LHCN-M2 (cell line): ENCODE measurements at places on chromosomes 13 and 19. TPM values are rescaled to one million over a fixed set of nuclear protein-coding genes. Genes with fewer than 3 reads are reported as not detected.
A peak's percentile ranks its signal among the peaks of the same experiment; 100 is the strongest.

SMIM24 gene
- 0.40 TPM in 1 of 2 replicates, not detected in the other for total RNA-seq

DMRTC2 gene
- not detected in 2 replicates for total RNA-seq

PLVAP gene
- not detected in 2 replicates for total RNA-seq

DNA sequence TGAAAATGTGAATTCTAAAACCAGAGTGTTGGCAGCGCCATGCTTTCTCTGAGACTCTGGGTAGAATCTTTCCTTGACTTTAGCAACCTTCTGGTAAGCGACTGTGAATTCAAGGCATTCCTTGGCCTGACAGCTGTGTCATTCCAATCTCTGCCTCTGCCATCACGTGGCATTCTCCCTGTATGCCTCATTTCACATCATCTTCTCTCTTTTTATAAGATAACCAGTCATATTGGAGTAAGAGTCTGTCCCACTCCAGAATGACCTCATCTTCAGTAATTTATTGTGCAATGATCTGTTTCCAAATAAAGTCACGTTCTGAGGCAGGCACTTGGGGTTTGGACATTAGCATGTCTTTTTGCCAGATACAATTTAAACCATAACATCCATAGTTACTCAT lies 103.4 kb upstream of the POSTN start:
- peak; percentile 98 for DNase-seq

ZNF382 gene
- 4.0 and 5.4 TPM in 2 replicates for total RNA-seq

DNA sequence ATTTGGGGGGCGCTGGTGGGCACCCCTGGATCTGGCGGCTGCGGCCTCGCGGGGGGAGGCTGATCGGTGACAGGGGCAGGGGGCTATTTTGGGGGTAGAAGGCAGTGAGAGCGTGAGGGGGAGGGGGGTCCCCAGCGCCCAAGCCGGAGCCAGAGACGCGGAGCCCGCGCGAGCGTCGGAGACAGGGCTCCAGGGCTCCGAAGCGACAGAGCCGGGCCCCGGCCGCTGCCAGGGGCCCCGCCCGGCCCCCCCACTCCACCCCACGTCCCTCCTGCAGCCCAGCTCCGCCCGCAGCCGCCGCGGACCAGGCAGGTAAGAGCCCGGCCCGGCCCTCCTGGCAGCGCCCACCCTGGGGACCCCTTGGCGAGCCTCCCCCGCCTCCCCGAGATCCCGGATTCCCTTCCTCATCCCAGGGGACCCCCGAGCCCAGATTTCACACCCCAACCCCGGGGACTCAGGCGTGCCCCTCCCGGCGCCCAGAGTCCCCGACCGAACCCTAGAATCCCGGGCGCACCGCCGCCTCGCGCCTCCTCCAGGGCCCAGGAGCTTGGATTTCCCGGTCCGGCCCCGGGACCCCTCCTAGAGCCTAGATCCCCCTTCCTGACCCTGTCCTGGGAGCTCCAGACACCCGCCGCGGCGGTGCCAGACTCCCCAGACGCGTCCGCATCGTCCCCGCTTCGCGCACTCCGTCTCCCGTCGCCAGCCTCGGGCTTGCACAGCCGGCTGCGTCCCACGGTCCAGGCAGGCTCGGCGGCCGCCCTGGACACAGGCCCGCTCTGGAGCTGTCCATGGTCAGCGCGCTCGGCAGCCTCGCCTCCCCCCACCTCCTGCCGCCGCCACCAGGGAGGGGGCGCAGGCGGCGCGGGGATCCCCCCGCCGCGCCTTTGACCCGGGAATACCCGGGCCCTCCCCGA lies at the start of gene PPFIA3:
Gene PPFIA3 (plus strand): TSS at position 134 of the 914 bp plus-strand sequence. CDS start 8,330 bp downstream, outside the sequence.
- peak; percentile 49 for DNase-seq

DNA sequence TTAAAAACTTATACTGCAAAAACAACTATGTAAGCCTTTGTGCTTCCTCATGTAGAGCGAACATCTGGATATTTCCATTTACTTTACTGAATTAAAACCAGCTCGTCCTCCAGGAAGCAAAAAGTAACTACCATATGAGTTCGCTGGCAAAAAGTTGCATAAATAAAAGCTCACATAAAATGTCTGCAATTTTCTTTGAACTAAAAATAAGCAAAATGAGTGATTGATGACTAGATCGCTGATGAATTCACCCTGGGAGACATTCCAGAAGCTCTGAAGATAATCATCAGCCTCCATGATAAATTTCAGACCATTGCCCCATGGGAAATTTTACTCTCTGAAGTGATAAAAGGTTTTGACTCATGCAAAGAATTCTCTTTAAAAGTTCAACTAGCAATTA lies 67.3 kb upstream of the SACS start:
- DNase-seq = peak; percentile 82

GRCh38 chr19:6260912-6261650 lies 18.7 kb downstream of the MLLT1 start:
- no peak for DNase-seq
